ENCODE measurements at places on chromosomes 7 and 10.

DNA sequence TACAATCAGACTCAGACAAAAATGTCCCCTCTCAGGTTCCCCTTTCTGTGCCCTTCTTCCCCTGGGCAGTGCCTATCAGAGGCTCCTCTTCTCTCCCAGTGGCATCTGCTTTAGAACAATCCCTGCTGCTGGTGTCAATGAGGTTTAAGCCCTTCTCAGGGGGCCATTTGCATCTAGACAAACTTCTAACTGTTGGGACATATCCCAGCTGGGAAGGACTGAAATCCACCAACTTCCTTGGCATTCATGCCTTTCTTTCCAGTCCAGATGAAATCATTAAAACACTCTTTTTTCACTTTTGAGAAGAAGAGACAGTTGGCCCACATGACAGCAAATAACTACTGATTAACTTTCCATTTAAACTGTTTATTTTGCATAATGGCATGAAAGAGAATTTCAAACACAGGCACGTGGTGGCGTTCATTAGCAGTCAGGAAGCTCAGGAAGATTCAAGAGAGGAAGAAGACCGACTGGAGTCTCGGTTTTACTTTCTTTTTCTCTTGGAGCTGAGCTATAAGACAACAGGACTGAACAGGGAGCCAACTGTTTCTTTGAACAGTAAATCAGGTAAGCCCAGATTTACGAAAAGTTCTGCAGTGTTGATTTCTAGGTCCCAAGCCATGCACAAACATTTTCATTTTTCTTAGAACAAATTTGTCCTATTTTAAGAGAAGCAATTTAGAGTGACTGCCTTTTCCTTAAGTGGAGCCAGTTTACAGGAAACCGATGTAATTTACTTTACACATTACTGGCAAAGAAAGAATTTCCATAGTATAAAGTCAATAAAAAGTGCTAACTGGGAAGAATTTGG is at the start of gene GIMAP2:
Gene GIMAP2, plus strand, starts transcription at position 488 of the 811 bp plus-strand sequence. CDS start 1,354 bp downstream, outside the sequence.
- peak; percentile 56 for DNase-seq

DNA sequence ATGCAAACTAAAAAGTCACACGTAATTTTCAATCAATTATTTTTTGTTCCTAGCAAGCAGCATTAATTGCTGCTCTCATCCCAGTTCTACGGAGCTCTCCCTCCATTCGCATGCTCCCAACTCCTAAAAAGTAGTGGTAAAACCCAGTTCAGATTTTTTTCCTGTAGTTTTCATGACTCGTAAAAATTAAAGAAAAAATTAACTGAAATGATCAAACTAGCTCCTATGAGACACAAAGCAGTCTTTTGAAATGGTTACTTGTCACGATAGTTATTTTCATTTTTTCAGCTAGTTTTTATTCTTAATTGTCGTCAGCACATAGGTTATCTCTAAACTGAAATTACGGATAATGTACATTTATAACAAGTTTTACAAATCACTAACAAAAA is 1.8 kb downstream of the HNRNPA2B1 start:
- no peak for DNase-seq

- DNase-seq = no peak
Measured at GRCh38 chr7:47726047-47726726, 144.3 kb upstream of the TNS3 start.

DNA sequence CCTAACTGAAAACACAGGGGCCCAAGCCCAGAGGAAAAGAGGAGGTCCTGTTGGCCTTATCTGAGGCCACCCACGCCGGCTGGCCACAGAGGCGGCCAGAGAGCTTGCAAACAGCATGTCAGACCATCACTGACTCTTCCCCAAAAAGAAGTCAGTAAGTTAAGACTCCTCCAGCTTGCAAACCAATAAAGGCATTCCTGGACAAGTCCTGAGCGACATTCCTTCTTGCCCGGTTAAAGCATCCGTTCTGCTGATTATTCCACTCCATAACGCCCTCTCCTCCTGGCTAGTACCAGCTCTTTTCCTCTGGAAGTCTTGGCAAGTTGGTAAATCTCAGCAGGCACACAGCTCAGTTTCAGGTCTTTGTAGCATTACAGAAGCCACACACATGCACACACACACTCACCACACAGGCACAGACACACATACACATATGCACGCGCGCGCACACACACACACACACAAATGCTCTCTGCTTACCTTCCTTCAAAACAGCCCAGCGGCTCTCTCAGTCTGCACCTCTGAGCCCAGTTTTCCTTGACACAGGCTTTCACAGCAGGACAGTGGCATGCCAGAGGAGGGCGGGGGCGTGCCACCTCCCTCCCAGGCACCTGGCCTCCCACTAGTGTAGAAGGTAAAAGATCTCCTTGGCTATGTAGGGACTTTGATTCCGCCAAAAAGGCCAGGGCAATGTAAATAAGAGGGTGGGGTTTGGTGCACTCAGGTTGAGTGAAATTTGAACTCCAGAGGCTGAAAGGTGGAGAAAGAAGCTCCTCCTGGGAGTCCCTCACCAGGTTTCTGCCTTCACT is 201.4 kb downstream of the TNS3 start:
- no peak for DNase-seq

- DNase-seq = no peak
Measured at GRCh38 chr10:71409516-71410104, 12.9 kb downstream of the CDH23 start.
